ENCODE measurements at places on chromosomes 5 and 9.

- no peak for DNase-seq
Measured at GRCh38 chr5:102946971-102947370, 173.0 kb downstream of the GIN1 start.

- no peak for DNase-seq
Measured at GRCh38 chr5:166618526-166618925, 1672.9 kb upstream of the WWC1 start.

DNA sequence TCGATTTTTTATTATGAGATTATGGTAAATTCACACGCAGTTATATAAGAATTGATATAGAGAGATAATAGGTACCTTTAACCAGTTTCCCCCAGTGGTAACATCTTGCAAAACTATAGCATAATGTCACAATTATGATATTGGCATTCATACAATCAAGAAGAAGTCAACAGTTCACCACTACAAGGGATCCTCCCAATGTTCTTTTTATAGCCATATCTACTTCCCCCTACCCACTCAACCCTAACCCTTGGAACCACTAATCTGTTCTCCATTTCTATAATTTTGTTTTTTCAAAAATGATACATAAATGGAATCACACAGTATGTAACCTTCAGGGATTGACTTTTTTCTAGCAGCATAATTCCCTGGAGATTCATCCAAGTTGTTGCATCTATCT lies 9.8 kb downstream of the ACTL7B start:
- DNase-seq, result no peak

- DNase-seq, result no peak
Measured at GRCh38 chr5:57102189-57102904, 71.5 kb upstream of the GPBP1 start.

DNA sequence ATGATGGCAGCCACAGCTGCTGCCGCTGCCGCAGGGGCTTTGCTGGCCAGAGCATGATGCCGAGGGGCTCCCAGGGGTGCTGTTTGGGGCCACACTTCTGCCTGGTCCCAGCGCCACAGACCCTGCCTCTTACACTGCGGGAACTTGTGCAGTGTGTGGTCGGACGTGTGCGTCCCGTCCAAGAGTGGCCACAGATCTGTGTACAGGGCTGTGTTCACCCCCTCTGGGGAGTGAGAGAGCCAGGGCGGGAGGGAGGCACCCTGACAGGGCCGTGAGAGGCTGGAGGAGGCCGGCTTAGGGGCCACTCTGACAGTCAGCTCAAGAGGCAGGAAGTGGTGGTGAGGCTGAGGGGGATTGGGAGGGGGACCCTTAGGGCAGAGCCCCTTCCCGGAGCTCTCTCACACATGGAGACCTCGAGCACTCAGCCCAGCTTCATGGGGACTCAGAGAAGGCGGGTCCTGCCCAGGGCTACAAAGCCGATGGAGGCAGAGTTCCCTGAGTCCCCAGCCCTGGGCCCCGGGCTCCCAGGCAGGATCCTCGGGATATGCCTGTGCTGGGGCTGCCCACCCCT lies 13.1 kb upstream of the CARD19 start:
- no peak for DNase-seq

DNA sequence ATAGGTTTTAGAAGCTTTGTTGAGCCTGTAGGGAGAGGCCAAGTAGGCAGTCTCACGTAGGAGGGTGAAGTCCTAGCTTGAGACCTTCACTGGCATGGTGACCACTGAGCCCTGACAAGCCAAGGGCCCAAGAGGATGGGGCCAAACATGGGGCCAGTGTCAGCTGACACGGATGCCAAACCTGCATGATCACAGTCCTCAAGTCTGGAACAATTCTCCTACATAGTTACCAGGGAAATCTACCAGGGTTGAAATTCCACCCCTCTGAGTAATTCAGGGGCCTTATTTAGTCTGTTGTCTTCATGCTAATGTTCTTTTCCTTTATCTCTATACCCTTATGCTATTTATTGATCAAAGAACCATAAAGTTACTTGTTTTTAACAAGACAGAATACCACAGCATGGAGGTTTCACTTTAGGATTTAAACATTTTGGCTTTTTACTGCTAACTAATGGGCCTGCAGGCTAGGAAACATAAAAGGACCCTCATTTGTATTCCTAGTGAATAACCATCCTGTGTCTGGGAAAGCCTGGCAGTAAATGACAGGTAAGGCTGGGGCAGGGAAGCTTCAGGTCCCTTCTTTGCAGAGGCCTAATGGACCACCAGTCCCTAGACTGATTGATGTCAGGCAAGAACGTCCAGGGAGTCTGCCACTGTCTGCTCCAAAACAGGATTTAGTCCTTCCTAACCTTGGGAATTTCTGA lies 140.8 kb downstream of the FGF1 start:
- no peak for DNase-seq

- no peak for DNase-seq
Measured at GRCh38 chr9:81146241-81146640, 543.1 kb downstream of the TLE1 start.

DNA sequence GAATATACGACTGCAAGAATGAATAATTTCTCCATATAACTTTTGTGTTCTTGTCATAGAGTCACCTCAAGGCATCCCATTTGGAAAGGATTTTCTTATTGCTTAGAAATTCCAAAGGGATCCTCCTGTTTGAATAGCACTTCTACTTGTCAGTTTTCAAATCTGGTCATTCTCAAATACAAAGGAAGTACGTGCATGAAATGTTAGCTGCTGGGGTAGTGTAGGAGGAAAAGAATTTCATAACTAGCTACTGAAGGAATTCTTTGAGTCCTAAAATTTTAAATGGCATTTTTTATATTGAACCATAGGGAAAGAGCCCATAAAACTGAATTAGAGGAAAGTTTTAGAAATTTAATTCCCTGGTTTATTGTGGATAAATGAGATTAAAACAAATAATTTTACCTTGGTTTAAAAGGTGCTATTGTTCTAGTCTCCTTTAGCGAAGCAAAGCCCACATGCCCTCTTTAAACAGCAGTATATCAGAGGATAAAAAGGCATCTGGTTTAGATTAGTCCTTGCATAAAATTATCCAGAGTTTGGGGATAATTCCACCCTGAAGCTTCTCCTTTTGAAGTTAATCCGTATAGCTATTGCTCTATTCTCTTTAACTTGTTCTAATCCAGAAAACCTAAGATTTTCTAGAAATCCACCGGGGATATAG lies 2.0 kb upstream of the MPDZ start:
- DNase-seq, result no peak

DNA sequence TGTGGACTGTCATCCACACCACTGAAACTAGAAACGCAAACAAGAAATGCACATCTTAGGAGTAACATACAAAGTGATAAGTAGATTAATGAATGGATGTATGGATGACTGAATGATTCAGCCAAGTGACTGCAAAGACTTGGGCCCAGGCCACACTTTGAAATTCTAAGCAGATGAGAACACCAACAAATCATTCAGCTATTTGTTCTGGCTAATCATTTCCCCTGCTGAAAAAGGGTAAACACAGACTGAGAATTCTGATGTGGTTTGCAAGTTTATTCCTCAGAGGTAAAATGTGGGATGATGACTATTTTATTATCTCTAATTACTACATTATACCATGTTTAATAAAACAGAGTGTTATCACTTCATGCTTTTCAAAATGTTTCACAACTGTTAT lies 163.2 kb upstream of the ADAMTS16 start:
- no peak for DNase-seq

DNA sequence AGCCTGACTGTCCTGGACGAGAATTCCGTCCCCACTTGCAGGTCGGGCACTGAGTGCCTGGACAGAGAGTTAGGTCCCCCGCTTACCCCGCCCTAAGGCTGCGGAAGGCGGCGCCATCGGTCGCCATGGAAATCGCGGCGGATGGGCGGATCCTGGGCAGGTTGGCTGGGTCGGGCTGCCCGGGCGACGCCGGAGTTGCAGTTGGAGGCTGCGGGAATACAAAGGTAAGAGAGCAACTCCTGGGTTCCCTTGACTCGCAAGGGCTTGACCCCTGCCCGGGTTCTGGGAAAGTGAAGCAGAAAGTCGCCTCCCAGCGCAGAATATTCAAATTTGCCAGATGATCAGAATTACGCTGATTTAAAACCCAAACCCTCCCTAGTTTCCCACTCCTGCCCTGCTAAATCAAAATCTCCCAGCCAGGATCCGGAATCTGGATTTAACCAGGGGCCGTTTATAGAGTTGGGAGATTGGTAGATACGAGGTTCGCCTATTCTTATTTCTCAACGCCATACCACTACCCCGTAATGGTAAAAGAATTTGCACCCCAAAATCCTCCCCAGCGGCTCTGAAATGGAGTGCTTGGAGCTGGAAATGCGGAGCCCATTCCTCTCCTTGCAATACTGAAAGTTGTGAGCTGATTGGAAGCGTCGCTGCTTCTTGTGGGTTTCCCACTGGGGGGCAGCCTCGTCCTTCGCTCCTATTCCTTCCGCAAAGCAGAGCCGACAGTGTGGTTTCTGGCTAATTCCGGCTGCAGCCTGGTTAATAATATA lies 156.4 kb upstream of the RASEF start:
- DNase-seq, result peak; percentile 57

DNA sequence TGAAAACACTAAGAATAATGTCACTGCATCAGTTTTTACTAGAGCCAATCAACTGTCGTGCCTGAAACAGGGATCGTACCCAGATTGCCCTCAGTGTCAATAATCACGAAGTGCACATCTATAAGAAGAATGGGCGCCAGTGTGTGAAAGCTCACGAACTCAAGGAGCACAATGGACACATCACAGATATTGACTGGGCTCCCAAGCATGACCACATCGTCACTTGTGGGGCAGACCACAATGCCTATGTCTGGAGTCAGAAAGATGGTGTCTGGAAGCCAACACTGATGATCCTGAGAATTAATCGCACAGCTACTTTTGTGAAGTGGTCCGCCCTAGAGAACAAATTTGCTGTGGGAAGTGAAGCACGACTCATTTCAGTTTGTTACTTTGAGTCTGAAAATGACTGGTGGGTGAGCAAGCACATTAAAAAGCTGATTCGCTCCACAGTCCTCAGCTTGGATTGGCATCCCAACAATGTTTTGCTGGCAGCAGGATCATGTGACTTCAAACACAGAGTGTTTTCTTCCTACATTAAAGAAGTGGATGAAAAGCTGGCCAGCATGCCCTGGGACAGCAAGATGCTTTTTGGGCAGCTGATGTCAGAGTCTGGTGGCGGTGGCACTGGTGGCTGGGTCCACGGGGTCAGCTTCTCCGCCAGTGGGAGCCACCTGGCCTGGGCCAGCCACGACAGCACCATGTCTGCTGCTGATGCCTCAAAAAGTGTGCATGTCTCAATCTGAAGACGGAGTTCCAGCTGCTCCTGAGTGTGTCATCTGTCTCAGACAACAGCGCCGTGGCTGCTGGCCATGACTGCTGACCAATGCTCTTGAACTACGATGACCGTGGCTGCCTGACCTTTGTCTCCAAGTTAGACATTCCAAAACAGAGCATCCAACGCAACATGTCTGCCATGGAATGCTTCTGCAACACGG lies 32.2 kb downstream of the NSA2 start:
- no peak for DNase-seq

DNA sequence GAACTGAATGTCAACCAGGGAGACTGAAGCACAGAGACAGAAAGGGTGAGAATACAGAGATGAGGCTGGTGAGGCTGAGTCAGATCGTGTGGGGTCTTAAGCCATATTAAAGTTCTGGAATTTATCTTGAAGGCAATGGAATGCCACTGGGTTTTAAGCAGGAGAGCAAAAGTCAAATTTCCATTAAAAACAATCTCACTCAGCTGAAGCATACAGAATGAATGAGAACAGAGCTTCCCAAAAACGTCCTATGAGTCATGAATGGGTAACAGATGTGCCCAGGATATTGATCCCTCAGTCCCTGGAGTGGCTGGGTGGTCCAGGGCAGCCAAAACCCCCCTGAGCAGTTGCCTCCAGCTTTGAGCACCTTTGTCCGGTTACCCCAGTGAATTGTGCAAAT lies 44.9 kb downstream of the PFDN1 start:
- DNase-seq, result peak; percentile 61

GRCh38 chr5:91468651-91469422 lies 85.7 kb upstream of the ARRDC3 start:
- DNase-seq, result no peak

- DNase-seq, result no peak
Measured at GRCh38 chr5:169125571-169125970, 175.4 kb downstream of the SLIT3 start.

DNA sequence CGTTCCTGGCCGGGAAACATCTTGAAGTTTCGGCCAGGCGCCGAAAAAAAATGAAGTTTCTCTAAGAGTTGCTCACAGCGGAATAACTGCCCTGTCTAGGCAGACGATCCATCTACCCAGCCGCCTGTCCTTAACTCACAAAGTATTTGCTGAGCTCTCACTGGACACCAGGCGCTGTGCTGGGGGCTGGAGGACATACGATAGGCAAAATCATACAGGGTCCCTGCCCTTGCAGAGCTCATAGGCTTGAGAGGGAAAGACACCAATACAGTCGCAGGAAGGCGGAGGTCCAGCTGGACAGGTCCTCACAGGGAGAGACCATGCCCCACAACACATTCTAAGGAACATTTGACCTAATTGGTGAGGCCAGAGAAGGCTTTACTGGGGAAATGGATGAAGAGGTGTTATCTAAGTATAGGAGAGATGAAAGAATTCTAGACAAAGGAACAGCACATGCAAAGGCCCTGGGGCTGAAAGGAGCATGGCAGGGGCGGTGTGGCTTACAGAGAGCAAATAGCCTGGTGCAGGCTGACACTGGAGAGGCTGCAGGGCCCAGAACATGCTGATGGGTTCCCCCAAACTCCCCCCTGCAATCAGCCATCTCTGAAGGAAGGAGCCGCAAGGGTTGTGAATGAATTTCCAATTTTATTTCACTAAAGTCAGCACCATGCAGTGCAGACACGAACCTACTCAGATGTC lies 2.0 kb upstream of the MXD3 start:
- no peak for DNase-seq

- DNase-seq, result no peak
Measured at GRCh38 chr5:31963358-31964006, 210.6 kb downstream of the GOLPH3 start.

DNA sequence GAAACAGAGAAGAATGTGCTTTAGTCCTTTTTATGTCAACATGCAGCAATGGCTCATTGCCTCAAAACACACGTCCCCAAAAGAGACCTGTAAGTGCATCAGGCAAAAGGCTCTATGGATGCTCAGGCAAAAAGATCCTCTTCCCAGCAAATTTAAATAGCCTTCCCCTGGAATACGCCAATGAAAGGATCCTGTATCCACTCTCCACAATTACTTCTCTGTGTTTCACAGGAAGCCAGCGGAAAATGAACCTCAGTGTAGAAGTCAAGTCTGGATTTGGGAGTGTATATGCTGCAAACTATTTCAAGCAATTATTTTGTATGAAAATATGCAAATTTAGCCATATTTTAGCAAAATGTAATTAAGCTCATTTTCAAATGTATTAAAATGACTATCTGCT lies 217.9 kb downstream of the EPB41L4A start:
- no peak for DNase-seq

DNA sequence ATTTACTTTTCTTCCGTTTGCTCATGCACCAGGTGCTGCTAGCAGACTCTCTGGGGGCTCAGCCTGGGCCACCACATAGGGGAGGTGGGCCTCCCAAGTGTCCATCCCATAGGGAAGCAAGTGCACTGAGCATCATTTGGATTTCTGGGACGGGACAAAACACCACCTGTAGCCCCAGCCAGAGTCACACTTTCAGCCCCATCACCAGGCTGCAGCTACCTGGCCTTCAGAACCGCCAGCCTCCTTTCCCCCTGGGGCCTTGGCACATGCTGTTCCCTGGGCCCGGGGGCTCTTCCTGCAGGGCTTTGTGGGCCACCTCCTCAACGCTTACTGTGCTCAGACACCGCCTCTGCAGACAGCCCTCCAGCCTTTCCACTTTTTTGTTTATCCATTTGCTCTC lies 19.6 kb upstream of the SUSD3 start:
- no peak for DNase-seq

- no peak for DNase-seq
Measured at GRCh38 chr9:124313940-124314339, 56.2 kb downstream of the NEK6 start.

Measured in fibroblast of skin of left quadriceps (primary cell).